ENCODE measurements at places on chromosomes 13 and 19.

DNA sequence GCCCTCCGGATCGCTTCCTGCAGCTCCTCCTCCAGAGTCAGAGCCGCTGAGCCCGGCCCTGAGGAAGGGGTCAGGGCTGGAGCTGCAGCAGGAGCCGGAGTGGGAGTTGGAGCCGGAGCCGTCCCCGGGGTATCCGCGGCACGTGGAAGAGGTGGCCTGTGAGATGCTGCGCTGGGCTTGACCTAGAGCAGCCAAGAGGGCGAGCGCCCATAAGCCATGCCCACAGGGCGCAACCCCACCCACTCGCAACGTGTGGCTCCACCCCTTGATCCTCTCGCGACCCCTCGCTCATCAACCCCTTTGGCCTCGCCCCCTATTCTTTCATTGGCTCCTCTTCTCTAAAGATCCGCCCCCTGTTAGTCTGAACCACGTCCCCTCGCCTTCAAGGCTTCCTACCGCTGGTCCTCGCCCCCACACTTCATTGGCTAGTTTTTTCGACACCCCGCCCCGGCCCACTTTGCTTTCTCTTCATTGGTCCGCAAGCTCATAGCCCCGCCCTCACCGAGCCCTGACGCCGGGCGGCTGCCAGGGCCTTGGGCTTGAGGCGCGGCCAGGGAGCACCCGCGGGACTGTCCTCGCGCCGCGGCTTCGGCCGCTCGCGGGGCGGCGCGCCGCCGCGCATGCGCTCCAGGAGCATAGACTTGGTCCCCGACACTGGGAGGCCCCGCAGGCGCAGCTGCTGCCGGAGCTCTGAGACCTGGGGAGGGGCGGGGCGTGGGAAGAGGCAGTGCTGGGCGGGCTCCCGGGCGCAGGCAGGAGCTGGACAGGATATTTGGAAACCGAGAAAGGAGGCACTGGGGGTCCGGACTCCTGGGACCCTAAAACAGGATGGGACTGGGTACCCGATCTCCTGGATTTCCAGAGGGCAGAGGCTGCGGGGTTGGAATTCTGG lies 5.4 kb downstream of the MAMSTR start:
- peak; percentile 99 for DNase-seq

- DNase-seq, result peak; percentile 14
These were observed 155.9 kb upstream of the KLF12 start for GRCh38 chr13:74289861-74290773.

DNA sequence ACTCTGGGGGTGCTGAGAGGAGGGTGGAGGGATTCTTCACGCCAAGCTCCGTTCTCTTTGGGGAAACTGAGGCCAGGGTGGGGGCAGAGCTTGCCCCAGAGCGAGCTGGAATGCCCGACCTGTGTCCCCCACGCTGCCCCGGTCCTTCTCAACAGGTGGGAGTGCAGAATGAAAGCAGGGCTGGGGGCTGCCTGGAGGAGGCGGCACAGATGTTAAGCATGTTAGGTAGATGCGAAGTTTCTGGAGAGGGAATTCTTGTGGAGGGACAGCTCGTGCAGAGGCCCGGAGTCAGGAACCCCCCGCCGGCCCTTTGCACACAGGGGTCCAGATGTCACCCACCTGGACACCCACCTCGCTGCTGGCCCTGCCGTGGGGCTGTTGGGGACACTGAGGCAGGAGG lies 9.0 kb downstream of the EFNA2 start:
- DNase-seq, result no peak

- no peak for DNase-seq
These were observed 4.8 kb downstream of the TSPAN16 start for GRCh38 chr19:11300811-11301120.

GRCh38 chr13:71797517-71797916 lies 69.5 kb downstream of the DACH1 start:
- no peak for DNase-seq

- DNase-seq, result peak; percentile 49
These were observed at the start of gene SYDE1 for GRCh38 chr19:15107061-15108010. TSS of gene SYDE1 (plus strand) at chr19:15107401. CDS start at chr19:15107434, 33 bp downstream.

GRCh38 chr13:59494560-59494970 lies 669.2 kb downstream of the DIAPH3 start:
- no peak for DNase-seq
